ENCODE measurements at places on chromosomes 1 and 21. TPM values are rescaled to one million over a fixed set of nuclear protein-coding genes. Genes with fewer than 3 reads are reported as not detected.

- DNase-seq, result no peak
Measured at GRCh38 chr21:34736116-34736874, 67.5 kb downstream of the CLIC6 start.

DNA sequence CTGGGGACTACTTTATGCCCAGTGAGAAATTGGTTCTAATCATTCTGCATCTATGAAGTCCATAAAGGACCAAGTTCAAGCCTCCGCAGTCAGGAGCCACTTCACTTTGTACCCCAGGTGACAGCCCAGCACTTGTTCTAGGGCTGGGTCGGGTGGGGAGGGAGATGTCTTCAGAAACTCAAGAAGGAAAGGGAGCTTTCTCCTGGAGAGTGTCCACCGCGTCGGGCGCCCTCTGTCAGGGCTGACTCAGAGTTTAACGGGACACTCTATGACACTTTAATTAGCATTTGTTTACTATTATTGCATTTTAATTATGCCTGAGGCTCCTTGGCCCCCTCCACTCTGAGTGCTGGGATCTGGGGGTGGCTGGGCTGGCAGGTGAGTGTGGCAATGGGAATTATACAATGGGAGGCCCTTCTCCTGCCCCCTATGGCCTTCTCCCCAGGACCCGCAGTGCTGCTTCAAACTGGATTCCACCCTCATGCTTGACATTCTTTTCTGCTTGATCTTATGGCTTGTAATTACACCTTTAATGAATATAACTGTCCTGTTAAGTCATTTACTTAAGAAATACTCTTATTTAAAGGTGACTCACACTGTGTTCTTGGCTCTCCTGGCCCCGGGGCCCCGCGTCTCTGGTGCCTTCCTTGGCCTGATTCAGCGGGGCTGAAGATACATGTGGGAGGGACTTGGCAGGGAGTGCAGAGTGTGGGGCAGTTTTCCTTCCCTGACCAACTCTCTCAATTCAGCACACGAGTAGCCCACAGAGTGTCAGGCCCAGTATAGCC lies 136.6 kb downstream of the PLXNA2 start:
- peak; percentile 56 for DNase-seq

DNA sequence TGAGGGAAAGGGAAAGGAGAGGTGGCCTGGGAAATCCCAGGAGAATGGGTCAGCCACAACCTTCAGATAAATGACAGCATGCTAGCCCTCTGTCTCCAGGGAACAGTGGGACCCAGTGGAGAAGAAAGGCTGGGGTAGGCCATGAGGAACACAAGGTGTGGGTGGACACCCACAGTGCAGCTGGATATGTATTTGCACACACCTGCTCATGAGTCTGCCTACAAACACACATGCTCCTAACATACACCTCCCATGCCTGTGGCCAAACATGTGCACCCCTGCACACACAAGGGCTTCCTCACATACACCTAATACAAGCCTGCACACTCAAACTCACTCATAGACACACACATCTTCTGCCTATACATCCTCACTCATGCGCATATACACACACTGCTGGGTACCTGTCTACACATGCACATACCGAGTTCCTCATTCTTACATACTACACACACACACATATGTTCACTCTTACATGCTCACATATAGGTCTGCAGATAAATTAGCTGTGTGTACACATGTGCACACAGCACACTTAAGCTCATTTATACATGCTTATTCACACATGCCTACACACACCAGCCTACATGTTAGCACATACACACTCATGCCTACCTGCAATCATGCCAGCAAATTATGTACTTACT lies 3.6 kb downstream of the C1orf216 start:
- no peak for DNase-seq

- no peak for DNase-seq
Measured at GRCh38 chr1:51664421-51665240, 47.7 kb downstream of the OSBPL9 start.

DNA sequence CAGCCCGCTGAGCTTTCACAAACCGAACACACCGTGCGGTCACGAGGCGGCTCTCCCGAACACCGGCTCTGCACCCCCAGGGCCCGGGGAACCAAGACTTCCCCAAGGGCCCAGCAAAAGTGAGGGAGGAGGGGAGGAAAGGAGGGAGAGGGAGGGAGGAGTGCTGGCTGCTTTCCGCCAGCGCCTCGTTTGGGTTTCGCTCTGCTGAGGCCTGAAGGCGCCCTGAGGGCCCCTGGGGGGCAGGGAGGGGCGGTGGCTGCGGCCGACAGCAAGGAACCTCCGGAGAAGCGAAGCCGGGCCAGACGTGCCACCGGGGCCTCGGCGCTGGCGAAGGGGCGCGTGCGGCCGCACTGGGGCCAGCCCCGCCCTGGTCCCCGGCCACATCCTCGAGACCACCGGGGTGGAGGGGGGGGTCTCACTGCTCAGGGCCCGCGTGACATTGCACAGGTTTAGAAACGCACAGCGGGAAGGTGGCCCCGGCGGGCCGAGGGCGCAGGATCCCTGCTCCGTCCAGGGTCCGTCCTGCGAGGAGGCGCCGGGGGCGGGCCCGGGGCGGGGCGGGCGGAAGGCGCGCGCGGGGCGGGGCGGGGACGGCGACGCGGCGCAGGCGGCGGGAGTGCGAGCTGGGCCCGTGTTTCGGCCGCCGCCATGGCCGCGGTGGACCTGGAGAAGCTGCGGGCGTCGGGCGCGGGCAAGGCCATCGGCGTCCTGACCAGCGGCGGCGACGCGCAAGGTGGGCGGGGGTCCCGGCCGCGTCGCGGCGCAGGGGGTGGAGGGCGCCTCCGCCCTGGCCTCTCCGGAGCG lies at the start of gene PFKL:
TSS of gene PFKL (plus strand) at position 596 of the 804 bp plus-strand sequence. CDS start at position 649, 53 bp downstream.
- DNase-seq, result no peak

- peak; percentile 65 for DNase-seq
Measured at GRCh38 chr1:78005755-78006154, 1.0 kb downstream of the DNAJB4 start.

DNA sequence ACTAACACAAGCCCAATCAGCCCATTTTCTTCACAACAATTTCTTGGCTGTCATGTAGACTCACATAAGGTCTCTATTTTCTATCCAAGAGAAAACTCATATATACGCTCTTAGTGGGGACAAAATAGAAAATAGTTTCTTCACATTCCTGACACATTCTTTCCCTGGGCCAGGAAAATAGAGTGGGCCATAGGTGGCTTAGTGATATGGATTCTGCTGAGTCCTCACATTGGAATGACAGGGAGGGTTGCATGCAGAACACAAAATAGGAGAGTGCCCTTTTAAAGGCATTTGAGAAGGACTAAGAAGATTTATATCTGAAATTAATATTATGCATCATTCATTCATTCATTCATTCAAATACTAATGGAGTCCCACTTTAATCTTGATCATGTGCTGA lies 207.7 kb downstream of the LYPLAL1 start:
- no peak for DNase-seq

DNA sequence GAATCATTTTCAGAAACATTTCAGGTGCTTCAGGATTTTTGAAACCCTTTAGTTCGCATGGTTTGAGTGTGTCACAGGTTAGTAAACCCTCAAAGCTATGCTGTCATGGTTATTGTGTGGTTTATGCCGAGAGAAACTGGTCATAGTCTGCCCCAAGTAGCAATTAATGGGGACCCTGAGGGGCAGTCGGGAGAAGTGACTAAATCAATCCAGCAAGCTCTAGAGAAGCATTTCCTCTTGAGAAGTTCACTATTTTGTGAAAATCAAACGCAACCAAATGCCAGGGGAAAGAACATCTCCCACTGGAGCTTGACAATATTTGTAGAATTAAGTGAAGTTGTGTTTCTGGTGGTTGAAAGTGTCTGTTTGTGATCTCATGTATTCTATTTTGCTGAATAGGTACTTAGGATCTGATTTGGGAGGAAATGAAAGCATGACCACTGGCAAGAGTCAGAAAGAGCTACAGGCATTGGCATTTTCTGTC lies 63.0 kb upstream of the BACH1 start:
- DNase-seq, result no peak

DNA sequence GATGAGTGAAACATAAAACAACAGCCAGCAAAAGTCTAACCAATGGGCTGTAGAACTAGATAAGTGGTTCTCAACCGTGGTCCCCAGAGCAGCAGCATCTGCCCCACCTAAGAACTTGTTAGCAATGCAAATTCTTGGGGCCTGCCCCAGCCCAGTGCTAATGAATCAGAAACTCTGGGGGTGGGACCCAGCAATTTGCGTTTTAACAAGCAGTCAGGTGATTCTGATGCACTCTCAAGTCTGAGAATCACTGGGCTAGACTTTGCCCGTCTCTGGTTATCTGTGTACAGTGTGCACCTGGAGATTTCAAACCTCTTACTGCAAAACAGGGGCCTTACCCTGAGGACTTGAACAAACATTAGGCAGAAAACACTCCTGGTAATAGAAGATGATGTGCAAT lies 66.5 kb downstream of the PLXNA2 start:
- peak; percentile 30 for DNase-seq

DNA sequence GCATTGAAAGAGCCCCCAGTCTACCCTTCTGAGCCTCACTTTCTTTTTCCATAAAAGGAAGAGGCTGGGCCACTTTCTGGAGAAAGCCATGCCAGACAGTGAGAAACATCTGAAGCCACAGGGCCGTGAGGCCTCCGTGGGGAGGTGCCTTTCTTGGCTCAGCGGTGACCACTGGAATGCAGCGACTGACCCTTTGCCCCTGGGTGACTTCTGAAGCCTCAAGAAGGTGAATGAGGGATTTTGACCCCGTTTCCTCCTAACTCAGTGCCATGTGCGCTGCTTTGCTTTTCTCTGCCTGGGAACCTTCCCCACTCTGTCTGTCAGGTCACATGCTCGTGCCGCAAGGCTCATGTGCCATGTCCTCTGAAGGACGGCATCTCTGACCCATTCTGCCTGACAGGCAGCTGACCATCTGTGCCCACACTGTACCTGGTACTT lies 44.7 kb upstream of the A3GALT2 start:
- no peak for DNase-seq

DNA sequence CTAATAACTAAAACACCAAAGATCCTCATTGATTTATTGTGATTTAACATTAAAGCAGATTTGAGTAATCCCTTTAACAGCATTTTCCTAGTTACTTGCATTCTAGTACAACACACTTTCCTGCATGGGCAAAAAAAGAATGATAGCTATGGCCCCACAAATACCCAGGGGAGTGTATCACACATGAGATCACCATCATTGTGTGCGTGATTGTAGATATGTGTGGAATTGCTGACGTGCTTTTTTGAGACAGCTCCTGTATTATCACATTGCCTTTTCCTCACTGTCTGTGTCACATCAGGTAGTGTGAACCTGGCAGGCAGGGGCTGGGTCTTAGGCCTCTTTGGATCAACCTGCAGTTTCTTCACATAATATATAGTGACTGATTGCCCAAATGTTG lies 48.5 kb upstream of the SAMD13 start:
- no peak for DNase-seq

DNA sequence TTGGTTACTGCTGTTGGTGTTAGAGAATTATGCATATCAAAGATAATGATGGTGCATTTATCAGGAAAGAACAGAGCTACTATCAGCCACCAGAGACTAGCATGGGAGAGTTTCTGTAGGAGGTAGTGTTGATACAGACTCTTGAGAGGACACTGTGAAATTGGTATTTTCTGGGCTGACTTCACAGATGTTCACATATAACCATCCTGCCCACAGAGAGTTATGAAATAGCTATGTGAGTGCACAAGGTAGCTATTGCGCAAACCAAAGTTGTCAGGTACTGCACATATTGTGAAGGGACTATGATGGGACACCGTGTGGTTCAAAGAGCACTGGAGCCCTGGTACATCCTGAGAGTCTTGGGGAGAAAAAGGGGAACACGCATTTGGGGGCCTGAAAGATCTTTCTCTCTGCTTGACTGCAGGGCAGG lies 1.4 kb upstream of the TLCD4 start:
- DNase-seq, result no peak

DNA sequence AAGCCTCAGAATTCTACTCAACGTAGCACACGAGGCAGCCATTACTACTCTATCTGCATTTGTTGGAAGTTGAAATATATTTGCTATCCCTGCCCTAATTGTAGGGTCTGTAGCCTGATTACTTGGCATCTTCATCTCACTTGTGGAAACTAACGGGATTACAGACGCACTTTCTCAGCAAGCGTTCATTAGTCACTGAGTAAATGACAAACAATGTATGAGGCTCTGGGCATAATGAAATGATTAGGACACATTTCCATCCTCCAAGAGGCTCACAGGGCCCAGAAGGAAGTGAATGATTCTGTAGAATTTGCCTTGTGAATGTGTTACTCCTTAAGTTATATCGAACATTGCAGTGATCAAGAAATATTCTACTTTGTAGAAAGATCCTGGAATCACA lies 78.1 kb downstream of the KIF26B start:
- DNase-seq, result no peak

- no peak for DNase-seq
Measured at GRCh38 chr1:108089477-108089876, 110.7 kb downstream of the SLC25A24 start.

DNA sequence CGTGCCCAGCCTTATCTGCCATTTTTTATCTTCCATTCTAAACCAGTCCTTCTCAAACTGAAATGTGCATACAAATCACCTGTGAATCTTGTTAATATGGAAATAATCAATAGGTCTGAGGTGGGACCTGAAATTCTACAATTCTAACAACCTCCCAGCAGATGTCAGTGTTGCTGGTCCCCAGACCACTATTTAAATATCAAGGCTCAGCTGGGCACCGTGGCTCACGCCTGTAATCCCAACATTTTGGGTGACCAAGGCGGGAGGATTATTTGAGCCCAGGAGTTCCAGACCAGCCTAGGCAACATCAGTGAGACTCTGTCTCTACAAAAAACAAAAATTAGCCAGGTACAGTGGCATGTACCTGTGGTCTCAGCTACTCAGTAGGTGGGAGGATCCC lies 4.1 kb downstream of the UQCRHL start:
- no peak for DNase-seq

DNA sequence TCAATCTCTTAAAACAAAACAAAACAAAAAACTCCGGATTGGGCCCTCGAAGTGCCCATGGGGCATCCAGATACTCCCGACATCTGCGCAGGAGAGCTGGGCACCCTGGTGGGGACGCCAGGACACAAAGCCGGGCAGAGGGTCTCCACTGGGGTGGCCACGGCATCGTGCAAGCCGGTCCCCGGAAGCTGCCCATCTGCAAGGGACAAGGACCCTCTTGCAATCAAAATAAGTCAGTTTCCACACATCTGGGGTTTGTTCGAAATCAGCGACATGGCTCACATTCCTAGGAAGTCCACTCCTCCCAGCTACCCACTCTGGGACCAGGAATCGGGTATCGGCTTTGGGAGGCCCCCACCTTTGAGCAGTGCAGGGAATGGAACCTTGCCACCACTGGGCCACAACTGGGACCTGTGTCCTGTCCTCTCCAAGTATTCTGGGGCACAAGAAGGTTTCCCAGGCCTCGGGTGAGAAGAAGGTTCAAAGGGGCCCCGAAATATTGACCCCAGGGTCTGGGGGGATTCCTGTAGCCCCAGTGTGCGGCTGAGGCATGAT lies 4.6 kb upstream of the PRDM16 start:
- DNase-seq, result no peak

GRCh38 chr1:40905061-40905460 lies 42.9 kb upstream of the CITED4 start:
- DNase-seq, result no peak

- DNase-seq, result no peak
Measured at GRCh38 chr1:207988326-207989165, 77.6 kb upstream of the CD34 start.

- DNase-seq, result no peak
Measured at GRCh38 chr1:244002721-244003120, 48.4 kb upstream of the ZBTB18 start.

GRCh38 chr21:45938453-45938755 lies 43.2 kb upstream of the COL6A1 start:
- DNase-seq, result no peak

The SYCP1 gene
- not detected for total RNA-seq

The CCDC185 gene
- total RNA-seq, result not detected

The HRNR gene
- not detected for total RNA-seq

The CLK2 gene
- 43.7 TPM for total RNA-seq

The FTCD gene
- total RNA-seq, result not detected

The SNX7 gene
- total RNA-seq, result 54.0 TPM

The PODN gene
- not detected for total RNA-seq

Measured in epithelial cell of proximal tubule (primary cell).